Left lobe of liver (tissue), 2 donors: ENCODE measurements at places on chromosomes 12 and 14.
A peak's percentile ranks its signal among the peaks of the same experiment; 100 is the strongest.

DNA sequence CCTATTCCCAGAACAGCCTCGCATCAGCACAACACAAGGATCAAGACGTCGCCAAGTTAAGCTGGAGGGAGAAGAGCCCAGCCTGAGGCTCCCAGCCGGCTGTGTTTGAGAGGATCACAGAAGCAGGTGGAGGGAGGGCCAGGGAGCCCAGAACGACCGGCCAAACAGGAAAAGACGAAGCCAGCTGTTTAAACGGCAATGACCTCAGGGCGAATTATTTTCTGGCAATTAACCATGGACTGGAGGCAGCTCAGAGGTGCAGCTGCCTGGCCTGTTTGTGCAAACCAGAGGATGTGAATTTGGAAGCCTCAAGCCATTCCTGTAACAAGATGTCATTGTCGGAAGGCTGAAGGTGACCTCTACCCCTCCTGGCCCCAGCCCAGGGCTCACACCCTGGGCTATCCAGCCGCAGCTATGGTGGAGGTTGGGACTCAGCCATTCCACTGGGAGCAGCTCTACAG is 175.8 kb upstream of the PRMT8 start:
- no peak for DNase-seq

GRCh38 chr12:55720894-55721444 is 776 bp downstream of the RDH5 start:
- DNase-seq: peak; percentile 80

GRCh38 chr14:23160924-23161522 is 22.4 kb downstream of the SLC7A8 start:
- no peak for DNase-seq

DNA sequence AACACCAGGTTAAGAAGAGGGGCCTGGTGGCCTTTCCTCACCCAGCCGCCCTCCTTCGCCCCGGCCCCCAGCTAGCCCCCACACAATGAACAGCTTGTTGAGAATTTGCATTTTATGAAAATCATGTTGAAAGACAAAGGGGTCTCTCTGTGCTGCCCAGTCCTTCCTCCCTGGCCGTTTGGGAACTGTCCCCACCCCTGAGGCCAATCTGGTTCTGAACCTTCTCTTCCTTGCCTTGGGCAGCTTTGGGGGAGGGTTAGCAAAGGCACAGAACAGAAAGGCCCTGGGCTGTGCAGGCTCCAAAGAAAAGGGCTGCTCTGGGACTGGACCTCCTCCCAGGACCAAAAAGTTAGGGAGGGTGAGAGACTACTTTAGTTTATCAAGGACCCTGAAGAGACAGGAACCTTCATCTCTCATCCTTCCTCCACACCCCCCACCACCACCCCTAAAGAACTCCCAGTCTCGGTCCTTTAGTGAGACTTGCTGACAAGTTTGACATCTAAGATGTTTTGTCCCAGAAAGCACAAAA is 1.3 kb downstream of the TAMALIN start:
- DNase-seq: no peak
